ENCODE measurements at places on chromosomes 4 and X. TPM values are rescaled to one million over a fixed set of nuclear protein-coding genes. Genes with fewer than 3 reads are reported as not detected.
A peak's percentile ranks its signal among the peaks of the same experiment; 100 is the strongest.

The CXorf65 gene
- not detected for total RNA-seq

The PCSK1N gene
- total RNA-seq = 112 TPM

The F8A1 gene
- total RNA-seq = 5.0 TPM

The UGT2B17 gene
- total RNA-seq = not detected

The ETDB gene
- not detected for total RNA-seq

The C4orf54 gene
- not detected for total RNA-seq

The GRID2 gene
- not detected for total RNA-seq

DNA sequence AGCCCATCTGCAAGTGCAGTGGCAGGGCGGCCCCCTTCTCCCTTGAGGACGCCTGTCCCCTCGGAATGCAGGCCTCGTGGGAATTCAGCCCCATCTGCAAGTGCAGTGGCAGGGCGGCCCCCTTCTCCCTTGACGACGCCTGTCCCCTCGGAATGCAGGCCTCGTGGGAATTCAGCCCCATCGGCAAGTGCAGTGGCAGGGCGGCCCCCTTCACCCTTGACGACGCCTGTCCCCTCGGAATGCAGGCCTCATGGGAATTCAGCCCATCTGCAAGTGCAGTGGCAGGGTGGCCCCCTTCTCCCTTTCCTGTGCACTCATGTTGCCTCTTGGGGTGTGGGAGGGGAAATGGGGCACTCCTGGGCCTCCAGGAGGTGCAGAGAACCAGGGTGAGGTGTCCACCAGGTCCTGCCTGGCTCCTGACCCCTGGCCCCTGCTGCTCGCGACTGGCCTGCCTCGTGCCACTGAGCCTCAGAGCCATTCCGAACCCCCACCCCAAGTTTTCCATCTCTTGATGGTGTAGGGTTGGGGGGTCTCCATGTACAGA is 6.8 kb upstream of the SLC26A1 start:
- no peak for DNase-seq

DNA sequence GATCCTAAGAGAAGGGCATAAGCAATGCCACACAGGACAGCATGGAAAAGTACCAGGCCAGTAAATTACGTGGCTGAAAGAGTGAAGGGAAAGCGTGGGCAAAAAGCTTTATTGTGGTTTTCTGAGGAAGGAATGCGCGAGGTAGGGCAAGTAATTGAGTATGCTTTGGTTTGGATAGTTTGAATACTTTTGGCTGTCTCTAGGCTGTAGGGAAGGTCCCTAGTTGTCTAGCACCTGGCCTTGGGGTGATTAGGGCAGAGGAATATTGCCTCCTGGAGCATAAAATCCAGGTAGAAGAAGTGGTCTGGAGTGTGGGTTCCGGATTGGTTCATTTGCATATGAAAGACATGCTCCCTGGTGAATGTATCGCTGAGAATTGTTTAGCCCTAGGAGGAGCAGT is 46.4 kb upstream of the NALF2 start:
- no peak for DNase-seq

GRCh38 chr4:31058656-31059055 is 338.5 kb downstream of the PCDH7 start:
- no peak for DNase-seq

DNA sequence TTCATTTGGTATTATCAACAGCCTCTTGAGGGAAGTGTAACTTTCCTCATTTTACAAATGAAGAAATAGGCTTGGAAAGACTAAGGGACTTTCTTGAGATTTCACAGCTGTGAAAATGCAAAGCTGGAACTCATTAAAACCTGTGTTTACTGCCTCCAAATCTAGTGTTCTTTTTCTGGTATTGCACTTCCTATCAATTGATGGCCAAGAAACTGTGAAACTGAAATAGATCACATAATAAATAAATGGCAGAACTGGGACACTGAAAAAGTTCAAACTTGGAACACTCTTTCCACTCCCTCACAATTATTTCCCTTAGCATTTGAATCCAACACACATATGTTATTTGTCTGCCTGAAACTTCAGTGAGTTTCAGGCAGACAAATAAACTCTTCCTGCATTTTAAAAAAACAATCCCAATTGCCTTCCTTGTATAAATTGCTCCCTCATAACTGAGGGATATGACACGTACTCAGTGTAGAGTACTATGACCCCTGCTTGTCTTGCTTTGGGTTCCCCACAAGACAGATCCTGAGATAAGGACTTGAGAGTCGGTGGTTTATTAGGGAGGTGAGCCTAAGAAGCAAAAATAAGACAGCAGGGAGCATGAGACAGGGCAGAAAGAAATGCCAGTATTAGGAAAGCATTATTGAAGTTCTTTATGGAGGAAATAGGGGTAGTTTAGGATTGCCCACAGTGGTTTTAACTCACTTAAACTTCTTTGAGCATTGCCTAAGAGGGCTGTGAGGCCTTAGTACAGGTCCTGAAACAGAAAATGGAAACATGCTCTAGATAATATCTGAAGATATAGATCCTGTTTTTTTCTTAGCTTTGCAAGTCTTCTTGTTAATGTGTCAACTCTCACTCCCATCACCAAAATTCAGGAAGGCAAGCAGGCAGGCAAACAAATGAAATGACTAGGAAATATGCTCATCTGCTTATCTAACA is 33.9 kb downstream of the RTL3 start:
- DNase-seq = no peak

- no peak for DNase-seq
Observed at GRCh38 chrX:74434336-74434735, 13.0 kb downstream of the SLC16A2 start.

DNA sequence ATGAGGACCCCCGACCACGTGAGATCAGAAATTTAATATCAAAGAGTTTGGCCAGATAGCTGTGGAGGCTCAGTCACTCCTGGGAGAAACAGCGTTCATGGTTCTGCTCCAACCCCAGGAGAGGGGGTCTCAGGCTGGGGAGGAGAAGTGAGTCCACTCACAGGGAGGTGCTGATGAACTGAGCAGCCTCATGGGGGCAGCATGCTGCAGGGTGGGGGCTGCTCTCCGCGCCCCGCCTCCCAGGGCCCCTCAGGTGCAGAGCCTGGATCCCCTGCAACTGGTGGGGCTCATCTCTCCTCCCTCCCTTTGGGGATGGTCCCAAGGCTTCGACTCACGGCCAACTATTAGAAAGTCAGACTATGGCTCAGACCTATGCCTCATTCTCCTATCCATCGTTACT is 26.6 kb upstream of the C4orf50 start:
- DNase-seq = no peak

DNA sequence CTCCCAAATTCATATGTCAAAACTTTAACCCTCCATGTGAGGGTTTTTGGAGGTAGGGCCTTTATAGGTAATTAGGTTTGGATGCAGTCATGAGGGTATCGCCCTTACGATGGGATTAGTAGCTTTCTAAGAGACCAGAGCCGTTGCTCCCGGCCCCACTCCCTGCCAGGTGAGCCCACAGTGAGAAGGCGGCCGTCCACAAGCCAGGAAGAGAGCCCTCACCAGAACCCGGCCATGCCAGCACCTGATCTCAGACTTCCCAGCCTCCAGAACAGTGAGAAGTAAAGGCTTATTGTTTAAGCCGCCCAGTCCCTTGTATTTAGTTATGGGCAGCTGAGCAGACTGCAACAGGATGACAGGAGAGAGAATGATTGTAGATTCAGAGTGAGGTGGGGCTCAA is 40.8 kb downstream of the DCTD start:
- DNase-seq = no peak

DNA sequence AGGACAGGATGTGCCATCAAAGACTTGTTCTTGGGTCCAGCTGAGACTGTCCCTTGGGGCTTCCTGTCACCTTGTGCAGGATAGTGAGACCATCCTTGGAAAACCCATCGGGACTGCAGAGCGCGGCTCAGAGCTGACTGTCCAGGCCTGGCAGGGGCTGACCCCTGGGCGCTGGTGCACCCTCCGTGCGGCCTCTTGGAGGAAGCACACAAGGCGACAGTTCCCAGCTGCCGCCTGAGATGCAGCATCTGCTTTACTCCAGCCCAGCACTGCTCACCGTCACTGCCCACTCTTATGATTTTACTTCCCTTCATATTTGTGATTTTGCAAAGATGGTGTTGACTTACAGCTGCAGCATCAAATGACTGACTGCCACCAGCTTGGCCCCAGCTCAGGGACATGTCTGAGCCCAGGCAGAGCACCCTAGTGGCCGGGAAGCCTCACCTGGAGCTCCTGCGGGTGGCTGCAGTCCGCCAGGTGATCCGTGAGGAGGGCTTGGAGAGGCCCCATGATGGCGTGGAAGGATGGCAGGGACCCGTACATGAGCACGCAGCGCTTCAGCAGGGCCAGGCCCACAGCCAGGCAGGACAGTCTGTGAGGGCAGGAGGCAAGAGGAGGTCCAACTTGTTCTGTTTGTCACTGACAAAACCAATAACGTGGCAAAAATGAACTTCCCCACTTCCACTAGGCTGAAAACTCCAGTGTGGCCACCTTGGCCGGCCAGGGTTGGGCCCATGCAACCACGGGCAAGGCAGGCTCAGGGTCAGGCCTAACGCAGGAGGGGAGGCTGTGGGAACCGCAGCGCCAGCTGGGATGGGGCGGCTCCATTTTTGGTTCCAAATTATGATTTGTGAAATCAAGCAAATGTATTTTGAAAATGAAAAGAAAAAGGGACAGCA is 21.8 kb downstream of the NOP14 start:
- DNase-seq = no peak

GRCh38 chr4:186149872-186150271 is 41.5 kb upstream of the CYP4V2 start:
- no peak for DNase-seq

DNA sequence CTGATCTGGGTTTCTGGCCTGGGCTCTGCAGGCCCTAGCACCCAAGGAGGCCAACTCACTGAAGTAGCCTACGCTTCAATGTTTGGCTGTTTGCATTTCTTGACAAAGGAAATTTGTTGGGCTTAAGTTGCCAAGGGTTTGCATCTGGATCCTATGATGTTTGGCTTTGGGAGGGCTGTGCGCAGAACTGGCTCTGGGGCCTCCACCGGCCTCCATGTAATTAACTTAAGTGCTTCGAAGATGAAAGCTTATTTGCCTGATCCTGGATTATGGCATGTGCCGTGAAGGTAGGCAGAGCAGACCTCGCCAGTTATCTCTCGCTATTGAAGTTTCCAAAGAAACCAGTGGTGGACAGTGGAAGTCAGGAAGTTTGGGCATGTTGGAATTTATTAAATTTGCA is 124.3 kb upstream of the STX18 start:
- DNase-seq = no peak

- no peak for DNase-seq
Observed at GRCh38 chr4:144313370-144313769, 172.9 kb upstream of the GYPA start.

DNA sequence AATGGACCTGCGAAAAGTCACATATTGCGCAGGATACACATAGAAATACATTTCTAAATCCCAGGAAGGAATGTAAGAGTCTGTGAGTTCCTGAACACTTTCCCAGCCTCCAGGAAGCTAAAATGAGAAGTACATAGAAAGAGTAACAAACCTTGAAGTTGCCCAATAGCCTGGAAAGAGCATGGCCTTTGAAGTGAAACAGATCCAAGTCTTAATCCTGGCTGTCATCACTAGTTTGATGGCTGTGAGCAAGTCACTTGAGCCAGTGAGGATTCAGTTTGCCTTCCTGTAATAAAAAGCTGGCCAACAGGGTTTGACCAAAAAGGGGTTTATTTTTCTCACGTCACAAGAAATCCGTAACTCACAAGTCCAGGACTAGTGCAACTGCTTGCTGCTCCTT is 69.8 kb downstream of the ARHGEF38 start:
- DNase-seq = no peak

DNA sequence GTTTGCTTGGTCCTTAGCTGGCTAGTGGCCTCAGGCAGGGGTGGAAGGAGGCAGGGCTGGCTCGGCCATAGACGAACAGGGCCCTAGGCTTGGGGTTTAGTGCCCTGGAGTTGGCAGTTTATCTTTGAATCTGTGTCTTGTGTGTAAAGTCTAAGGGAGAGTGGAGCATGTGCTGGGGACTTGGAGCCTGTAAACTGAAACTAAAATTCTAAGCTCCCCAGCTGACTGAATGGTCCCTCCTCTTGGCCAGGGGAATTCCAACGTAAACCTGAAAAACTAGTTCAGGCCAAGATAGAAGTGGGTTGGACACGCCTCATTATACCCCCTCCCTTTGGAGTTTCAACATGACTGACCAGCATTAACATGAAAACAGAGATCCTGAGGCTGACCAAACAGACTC is 46.1 kb upstream of the GPR78 start:
- peak; percentile 80 for DNase-seq

GRCh38 chr4:69497886-69498395 is 2.2 kb upstream of the UGT2B4 start:
- peak; percentile 57 for DNase-seq

- DNase-seq = no peak
Observed at GRCh38 chr4:13918991-13919441, 291.5 kb upstream of the BOD1L1 start.

GRCh38 chr4:55758066-55758465 is 61.5 kb upstream of the EXOC1L start:
- no peak for DNase-seq

- no peak for DNase-seq
Observed at GRCh38 chrX:134706138-134706537, 47.9 kb upstream of the PLAC1 start.

GRCh38 chr4:153209410-153209809 is 5.2 kb downstream of the TRIM2 start:
- DNase-seq = no peak

DNA sequence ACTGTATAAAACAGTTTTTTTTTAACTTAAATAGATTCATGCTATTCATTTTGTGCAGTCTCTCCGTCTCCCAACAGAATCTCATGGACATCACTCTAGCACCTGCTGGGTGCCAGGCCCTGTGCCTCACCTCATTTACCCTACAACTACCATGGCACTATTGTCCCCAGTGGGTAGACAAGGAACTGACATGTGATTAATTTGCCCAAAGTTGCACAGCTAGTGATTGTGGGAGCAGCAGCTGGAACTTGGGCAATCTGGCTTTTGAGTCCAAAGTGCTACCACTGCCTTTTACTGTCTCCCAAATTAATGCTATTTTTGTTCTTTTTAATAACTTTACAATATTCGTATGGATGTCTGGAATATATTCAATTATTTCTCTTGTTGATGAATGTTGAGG is 11.2 kb upstream of the PGRMC2 start:
- DNase-seq = no peak

GRCh38 chrX:139930916-139931645 is 1.8 kb downstream of the ATP11C start:
- DNase-seq = no peak

DNA sequence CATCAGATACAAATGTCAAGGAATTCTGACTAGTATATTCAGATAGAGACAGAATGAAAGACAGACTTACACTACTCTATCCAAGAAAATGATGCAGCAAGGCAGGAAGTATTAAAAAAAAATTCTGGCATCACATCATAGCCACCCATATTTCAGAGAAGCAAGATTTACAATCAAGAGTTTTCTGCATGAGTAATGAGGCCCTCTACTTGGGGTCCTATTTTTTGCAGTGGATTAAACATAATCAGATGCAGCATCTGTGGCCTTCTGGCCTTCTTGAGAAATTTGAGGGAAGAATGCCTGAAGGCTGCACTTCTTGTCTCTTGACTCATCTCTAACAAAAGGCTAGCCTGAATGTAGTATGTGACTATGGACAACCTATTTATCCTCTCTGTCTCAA is 48.2 kb upstream of the SLIT2 start:
- no peak for DNase-seq

GRCh38 chr4:15317246-15317645 is 110.6 kb upstream of the C1QTNF7 start:
- no peak for DNase-seq

Data from Caki2 (cell line).